ENCODE measurements at places on chromosomes 7 and 10.
A peak's percentile ranks its signal among the peaks of the same experiment; 100 is the strongest.

GRCh38 chr10:105700218-105700617 lies 1059.1 kb downstream of the SORCS3 start:
- no peak for DNase-seq

- no peak for DNase-seq
Measured at GRCh38 chr7:762885-763284, 35.8 kb upstream of the PRKAR1B start.

GRCh38 chr10:82148764-82149163 lies 273.8 kb downstream of the NRG3 start:
- DNase-seq: no peak

- DNase-seq: no peak
Measured at GRCh38 chr7:90424720-90425119, 21.5 kb downstream of the CLDN12 start.

GRCh38 chr7:96723622-96724021 lies 14.0 kb upstream of the SEM1 start:
- DNase-seq: no peak

- peak; percentile 60 for DNase-seq
Measured at GRCh38 chr10:73875139-73875475, 752 bp upstream of the CAMK2G start.

GRCh38 chr7:33448035-33448434 lies 318.7 kb downstream of the BBS9 start:
- peak; percentile 10 for DNase-seq

- no peak for DNase-seq
Measured at GRCh38 chr10:129279446-129280154, 187.4 kb upstream of the MGMT start.

DNA sequence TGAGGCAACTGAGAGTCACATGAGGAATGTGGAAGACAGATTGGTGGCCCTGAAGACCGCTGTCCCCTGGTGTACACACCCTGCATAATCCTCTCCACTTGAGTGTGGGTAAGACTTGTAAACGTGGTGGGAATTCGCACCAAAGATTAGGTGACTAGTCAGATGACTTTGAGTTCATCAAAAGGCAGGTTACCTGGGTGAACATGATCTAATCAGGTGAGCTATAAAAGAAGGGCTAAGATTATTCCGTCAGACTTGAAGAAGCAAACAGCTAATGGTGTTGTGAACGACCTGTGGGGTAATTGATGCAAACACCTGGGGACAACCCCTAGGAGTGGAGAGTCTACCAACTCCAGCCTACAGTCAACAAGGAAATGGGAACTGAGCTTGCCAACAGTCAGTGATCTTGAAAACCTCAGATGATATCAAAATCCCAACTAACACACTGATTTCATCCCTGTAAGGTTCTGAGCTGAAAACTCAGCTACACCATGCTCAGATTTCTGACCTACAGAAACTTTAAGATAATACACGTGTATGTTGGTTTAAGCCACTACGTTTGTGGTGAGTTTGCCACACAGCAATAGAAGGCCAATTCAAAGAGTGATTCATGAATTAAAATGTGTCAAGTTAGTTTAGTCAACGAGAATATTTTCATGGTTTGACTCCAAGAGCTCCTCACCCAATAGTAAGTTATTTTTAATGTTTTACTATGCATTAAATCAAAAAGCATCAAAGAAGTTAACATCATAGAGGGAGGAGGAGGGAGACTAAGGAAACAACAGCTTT lies 16.7 kb downstream of the PRTFDC1 start:
- DNase-seq: no peak

DNA sequence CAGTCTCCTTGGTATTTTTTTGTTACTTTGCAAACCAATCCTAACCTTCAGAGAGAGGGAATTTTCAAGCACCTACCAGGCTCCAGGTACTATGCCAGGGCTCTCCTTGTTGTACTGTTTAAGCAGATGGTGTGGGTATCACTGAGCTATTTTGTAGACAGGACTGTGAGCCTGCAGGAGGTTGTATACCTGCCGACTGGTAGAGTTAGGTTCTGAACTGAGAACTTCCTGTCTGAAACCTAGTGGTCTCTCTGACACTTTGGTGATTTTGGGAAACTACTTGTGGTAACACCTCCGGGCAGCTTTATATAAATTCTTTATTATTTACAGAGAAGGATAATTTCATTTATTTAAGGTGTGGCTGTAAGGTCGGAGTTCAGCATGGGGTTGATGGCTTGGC lies 4.6 kb downstream of the ZNF853 start:
- DNase-seq: no peak

DNA sequence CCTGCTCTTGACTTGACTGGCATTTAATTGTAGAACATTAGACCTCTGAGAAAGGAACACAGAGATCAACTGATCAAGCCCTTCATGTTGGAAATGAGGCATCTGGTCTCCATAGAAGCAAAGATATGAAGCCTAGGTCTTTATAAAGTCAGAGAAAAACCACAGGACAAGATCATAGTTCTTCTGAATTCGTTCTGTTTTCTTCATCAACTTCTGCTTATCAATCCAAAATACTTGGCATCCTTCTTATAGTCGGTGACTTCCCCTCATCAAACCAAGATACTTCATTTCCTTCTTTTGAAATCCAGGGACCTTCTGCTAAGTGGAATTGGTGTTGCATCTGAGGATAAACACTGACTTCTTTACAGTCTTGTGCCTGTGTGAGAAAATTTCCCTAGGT lies 77.1 kb upstream of the PRKCQ start:
- DNase-seq: peak; percentile 27
